Suppressor macrophage (primary cell): ENCODE measurements at places on chromosomes 6 and 20.

GRCh38 chr6:46246727-46247126 is 75.9 kb upstream of the ENPP5 start:
- no peak for DNase-seq

DNA sequence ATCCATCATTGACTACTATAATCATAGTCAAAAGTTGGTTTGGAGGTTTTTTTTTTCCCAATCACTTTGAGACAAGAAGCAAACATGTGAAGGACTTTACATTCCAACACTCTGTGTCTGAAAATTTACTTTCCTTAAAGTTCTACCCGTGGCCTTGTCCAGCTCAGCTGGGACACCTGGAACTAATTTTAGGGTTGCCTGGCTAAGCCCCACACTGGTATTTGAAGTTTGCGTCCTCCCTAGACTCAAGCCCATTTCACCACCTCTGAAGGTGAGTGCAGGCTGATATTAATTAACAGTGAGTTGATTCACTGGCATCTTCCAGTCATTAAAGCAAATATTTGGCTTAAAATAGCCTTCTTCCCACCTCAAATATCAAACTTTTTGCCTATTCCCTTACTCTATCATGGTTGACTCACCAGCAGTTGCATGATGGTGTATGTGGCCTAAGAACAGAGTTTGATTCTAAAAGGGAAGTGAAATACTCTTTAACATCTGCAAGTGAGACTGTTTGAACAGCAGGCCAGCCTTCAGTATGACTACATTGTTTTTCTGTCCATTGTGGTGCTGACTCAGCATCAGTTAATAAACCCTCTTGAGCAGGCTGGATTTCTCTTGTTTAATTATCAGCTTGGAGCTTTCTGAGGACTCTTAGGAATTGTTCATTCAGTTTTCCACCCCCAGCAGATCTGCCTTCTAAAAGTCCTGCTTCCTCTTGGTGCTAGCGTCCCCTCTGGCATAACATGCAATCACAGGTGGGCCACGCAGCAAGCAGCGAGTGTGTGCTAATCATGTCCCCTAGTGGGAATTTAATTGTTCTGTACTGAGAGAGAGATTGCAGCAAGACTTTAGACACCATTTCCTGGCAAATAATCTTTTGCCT is 1.8 kb upstream of the PRDM1 start:
- peak; percentile 96 for DNase-seq

DNA sequence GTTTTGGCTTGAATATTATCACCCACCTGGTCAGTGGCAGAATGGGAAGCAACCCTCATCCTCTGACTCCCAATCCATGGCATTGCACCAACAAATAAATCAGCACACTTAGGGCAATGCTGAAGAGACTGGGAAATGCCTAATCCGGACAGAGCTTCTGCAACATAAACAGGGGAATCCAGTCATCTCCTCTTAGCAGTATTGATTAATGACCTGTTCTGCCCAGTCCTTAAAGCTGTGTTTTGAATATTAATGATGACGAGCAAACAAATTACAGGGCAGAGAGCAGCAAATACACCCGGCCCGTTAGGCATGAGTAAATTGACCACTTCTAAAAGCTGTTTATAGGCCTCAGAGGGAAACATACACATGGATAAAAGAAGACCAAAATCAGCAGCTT is 77.0 kb upstream of the B3GAT2 start:
- no peak for DNase-seq

- no peak for DNase-seq
These were observed 79.2 kb upstream of the RIPOR2 start for GRCh38 chr6:25014791-25015560.
